ENCODE measurements at places on chromosomes 2 and 18.

DNA sequence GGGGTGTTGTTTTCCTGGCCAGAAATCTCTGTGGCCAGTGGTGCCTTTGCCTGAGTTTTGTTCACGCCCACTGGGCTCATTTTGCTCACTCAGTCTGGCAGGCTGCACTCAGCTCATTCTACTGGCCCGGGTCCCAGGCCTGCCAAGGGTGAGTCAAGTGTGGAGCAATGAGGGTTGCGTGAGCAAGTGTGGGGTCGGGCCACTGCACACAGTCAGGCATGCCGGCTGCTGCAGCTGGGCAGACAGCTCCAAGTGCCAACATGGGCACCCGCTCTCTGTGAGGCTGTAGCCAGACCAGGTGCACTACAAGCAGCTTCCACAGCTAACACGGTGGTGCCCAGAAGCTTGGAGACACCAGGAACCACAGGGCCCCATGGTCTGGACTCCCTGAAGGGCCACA lies 801.1 kb upstream of the RAB6C start:
- no peak for DNase-seq

GRCh38 chr2:77633601-77634000 lies 111.4 kb upstream of the LRRTM4 start:
- DNase-seq: no peak

- DNase-seq: no peak
These were observed 2.1 kb upstream of the STK17B start for GRCh38 chr2:196173505-196173904.

- no peak for DNase-seq
These were observed 105.5 kb downstream of the THADA start for GRCh38 chr2:43490252-43490786.

DNA sequence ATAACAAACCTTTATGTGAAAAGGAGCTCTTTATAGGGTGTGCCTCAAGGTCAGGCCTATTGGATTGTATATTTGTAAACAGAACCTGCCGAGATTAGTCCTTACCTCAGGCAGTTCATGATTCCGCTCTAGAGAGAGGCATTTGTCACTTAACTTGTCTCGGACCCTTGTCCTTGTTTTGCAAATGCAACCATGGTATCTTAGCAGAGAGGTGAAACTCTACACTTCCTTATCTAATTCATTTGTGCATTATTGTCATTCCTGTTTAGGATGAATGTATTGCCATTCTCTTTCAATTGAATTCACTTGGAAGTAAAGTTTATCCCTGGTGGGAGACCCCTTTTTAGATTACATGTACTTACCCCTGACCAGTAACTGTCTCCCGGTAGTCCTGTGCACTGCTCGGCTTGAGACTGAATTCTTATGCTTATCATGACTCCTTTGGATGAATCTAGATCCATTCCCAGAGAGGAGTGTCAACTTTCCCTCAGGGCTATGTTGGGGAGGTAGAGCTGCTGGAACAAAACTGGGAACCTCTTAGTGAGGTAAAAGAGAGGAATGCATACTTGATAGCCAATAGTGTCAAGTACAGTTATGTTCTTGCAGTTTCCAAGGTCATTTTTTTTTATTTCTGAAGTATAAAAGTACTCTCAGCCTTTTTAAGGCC lies 46.6 kb downstream of the SGPP2 start:
- no peak for DNase-seq

DNA sequence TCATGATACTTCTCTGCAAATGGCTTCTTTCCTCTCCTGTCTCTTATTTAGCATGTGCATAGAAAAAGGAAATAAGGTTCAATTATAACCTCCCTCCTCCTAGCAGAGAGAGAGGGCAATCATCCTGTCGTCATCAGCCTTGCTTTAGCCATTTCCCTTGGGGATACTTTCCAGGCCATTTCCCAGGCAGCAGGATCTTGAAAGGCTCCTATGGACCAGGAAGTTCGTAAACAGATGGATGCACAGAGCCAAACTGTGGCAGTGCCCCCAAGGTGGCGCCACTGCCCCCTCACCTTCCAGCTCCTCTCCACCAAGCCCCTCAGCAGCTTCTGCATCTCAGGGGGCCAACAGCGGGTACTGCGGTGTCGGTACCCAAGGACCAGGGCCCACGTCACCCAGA lies 157.4 kb downstream of the DTNA start:
- no peak for DNase-seq

DNA sequence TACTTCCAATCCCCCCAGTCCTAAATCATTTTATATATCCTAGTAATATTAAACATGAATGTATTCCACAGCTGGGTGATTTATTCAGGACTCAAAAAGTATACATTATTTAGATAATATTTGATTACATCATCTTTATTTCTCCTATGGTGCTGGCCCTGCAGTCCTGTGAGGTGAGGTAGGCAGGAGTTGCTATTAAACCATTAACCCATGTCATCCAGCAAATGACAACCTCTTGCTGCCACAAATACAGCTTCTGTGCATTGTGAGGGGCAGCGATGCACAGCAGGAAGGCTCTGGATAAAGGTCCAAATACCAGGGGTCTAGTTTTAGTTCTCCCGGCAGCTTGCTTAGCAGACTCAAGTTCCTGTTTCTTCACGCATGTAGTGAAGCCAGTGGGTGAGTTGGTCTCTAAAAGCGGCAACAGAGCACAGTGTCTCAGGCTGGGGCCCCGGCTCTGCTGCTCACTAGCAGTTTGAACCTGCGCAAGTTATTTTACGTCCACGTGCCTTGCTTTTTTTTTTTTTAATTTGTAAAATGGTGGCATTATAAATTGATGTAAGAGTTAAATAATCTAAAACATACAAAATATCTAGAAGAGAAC lies 36.1 kb downstream of the INSIG2 start:
- no peak for DNase-seq

DNA sequence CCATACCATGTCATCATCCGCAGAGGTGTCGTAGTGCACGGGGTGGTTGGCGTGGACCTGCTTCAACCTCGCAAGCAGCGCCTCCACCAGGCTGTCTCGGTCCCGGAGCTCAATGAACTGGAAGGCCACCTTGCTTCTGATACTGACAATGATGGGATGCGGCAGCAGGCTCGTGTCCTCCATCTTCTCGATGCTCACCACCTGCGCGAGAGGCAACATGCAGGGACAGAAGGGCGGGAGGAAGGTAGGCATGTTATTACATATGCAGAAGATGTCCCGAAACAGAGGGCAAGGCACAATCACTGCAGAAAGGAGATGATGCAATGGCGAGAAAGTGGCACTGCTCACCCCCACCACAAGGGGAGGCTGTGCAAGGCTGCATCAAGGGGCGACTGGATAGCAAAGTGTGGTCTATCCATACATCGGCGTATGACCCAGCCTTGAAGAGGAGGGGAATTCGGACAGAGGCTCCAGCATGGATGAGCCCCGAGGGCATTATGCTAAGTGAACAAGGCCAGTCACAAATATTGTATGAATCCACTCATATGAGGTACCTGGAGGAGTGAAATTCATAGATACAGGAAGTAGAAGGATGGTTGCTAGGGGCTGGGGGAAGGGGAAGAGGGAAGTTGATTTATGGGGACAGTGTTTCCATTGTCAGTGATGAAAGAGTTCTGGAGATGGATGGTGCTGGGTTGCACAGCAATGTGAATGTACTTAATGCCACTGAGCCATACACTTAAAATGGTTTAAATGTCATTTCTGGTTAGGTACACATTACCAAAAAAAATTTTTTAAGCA lies 36.6 kb downstream of the RPL31 start:
- DNase-seq: no peak

DNA sequence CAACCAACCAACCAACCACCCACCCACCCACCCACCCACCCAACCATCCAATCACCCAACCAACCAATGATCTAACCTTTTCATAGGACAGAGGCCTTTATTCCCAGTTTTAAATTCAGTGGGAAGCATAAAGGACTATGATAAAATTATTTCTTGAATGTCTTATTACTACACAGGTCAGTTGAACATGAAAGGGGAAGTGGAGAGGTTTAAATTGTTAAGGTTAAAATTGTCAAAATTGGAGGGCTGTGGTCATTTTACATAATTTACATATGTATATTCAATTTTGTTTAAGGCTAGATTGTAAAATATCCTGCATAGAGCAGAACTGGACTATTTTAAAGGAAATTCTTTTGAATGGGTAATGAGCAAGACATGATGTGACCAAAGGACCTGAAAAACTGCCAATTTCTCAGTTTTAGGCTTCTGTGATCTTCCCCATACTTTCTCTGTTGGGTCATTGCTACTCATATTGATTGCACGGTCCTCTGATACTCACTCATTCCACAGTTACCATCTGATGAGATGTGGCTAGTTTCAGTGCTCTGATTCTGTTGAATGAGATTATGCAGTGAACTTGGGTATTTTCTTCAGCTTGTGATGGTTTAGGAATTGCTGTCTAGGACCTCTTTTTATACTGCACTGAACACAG lies 127.4 kb downstream of the PLCL1 start:
- no peak for DNase-seq

DNA sequence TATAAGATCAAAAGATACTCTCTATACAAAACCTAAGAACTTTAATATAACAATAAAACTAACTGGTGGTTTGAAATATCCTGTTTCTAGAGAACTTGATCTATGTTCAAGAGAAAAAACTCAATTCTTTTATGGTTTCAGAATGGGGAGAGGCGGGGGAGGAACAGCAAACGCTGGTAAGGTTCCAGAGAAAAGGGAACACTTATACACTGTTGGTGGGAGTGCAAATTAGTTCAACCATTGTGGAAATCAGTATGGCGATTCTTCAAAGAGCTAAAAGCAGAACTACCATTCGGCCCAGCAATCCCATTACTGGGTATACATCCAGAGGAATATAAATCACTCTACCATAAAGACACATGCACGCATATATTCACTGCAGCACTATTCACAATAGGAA lies 17.2 kb downstream of the FAM98A start:
- no peak for DNase-seq

DNA sequence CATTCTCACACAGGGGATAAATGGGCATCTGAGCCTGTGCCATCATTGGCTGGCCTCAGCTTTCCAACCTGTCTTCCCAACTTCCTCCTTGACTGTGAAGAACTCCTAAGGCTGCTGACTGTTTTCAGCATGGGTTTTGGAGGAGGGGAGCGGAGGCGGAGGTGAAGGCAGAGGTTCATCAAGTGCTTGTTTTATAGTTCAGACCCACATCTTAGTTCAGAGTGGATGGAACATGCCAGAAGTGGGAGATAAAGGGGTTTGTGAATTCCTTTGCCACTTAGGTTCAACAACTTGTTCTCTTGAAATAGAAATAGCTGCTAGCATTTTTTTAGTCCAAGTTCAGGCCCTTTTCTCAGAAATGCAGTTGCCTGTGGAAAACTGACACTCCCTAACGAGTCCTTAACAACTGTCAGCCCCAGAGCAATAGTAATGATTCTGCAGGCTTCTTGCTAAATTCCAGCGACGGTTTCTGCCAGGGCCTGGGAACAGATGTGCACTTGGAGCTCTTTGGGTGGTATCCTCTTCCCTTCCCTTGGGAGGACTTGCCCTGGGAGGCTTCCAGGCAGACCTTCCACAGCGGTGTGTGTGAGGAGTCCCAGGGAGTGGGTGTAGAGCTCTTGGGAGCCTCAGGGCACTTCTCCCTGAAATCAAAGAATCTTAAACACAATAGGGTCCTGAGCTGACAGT lies 30.1 kb upstream of the ITGA6 start:
- no peak for DNase-seq

- no peak for DNase-seq
These were observed 220.8 kb downstream of the TFCP2L1 start for GRCh38 chr2:121064186-121064585.

DNA sequence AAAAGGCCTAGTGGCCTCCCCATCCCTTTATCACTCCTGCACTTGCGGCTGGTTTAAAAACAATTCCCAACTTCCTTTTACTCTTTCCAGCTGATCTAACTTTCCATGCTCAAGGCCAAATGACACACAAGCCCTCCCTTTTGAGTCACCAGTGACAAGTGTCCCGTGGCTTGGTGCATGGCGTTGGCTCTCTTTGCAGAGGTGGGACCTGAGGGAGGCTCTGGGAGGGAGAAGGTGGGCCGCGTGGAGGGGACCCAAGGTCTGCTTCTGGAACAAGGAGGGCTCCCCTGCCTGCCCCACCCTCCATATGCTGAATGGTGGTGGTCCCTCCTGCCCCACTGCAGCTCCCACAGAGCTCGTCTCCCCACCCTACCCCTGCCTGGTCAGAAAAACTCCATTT lies 30.8 kb upstream of the HPCAL1 start:
- DNase-seq: no peak

DNA sequence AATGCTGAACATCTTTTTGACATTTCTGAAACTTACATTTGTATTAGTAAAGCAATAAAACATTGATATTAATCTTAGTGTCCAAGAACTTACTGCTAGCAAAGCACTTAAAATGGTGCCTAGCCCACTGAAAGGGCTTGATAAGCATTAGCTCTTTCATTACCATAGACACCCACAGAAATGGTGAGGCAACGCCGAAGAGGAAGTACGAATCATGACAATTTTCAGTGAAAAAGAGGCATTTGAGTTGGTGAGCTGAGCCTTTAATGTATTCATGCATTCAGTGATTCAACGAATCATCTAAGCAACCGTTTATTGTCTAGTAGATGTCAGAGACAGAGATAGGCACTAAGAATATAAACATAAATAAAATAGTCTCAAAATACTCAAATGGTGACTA lies 101.1 kb downstream of the PIGN start:
- no peak for DNase-seq

GRCh38 chr18:59861009-59861408 lies 38.8 kb upstream of the PMAIP1 start:
- no peak for DNase-seq

GRCh38 chr2:36456227-36457175 lies 100.9 kb downstream of the CRIM1 start:
- DNase-seq: no peak

- DNase-seq: no peak
These were observed 2.9 kb upstream of the GREB1 start for GRCh38 chr2:11530864-11531465.

GRCh38 chr18:46859855-46860254 lies 57.5 kb downstream of the PIAS2 start:
- DNase-seq: no peak

GRCh38 chr18:63162271-63163014 lies 157.1 kb downstream of the BCL2 start:
- DNase-seq: no peak

DNA sequence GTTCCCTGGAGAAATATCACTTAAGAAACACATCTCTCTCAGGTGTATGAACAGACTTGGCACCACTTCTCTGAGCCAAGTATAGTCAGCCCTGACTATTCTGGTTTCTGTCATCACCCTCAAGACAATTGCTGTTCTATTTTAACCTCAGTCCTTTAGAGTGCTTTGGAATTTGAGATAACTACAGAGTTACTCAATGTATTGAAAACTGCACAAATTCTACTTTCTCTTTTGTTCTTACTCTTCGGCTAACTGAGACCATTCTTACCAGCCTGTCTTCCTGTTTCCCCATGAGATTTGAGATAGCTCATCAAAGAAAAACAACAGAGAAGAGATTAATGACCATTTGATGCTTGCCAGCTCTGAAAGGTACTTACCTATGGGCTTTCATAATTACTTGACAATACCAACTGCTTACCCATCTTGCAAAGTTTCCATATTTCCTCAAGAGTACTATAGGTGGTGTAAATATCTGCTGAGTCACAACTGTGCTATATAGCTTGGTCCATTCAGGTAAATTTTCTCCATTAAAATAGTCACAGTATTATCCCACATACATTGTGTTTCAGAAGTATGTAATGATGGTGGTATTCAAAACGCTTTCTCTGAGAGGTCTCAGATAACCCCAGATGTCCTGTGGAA lies 467.5 kb upstream of the CHST9 start:
- DNase-seq: no peak
